EL (cell line): ENCODE measurements at places on chromosomes 1 and 21.

DNA sequence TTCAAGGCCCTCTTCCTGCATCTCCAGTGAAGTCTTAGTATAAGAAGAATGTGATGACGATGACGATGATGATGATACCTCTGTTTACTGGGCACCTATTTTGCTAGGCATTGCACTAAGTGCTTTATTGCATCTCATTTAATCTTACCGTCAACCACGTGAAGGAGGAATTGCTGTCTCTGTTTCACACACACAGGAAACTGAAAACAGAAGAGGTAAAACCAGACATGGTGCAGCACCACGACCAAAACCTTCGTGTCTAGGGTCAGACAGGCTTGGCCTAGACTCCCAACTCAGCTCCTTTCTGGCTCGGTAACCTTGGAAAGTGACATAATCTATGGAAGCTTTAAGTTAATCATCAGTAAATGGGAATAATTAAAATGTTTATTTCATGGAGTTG, 20.7 kb upstream of the KCNA2 start:
- no peak for DNase-seq

GRCh38 chr1:160657250-160657781, 10.5 kb upstream of the SLAMF1 start:
- DNase-seq, result no peak

- DNase-seq, result no peak
These were observed 54.2 kb downstream of the SLC37A1 start for GRCh38 chr21:42567861-42568260.

DNA sequence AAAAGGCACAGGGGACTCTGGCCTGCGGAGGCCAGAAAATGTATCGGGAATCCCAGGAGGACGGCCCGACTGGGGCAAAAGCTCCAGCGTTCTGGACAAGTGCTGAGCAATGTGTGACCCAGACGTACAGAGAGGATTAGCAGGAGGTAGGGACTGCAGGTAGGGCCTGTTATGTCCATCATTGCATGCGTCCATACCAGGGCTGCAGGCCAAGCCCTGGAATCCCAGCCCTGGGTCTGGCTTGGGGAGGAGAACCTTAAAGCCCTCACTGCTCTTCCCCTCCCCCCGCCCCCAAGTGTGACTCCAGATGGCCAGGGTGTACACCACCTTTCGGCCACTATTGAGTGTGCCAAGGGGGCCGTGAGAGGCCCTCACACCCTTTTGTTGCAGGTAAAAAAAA, 2.0 kb downstream of the RNF207 start:
- DNase-seq, result no peak

DNA sequence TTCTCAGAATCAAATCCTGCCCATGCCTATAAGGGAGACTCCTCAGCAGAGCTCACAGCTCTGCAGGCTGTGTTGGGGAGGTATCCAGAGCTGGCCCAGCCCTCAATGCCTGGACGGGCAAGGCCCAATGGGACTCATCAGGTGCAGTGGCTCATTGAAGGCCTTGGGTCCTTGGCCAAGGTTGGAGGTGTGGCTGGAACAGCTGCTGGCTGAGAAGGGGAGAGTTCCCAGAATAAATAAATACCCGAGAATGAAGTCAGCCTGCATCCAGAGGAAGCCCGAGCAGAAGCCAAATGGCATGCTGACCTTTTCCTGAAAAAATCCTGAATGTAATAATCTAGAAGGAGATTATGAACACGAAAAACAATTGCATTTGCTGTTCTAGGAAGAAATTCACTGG, 25.2 kb upstream of the IKBKE start:
- peak; percentile 31 for DNase-seq

GRCh38 chr1:206785182-206785765, 13.0 kb upstream of the IL10 start:
- DNase-seq, result no peak

DNA sequence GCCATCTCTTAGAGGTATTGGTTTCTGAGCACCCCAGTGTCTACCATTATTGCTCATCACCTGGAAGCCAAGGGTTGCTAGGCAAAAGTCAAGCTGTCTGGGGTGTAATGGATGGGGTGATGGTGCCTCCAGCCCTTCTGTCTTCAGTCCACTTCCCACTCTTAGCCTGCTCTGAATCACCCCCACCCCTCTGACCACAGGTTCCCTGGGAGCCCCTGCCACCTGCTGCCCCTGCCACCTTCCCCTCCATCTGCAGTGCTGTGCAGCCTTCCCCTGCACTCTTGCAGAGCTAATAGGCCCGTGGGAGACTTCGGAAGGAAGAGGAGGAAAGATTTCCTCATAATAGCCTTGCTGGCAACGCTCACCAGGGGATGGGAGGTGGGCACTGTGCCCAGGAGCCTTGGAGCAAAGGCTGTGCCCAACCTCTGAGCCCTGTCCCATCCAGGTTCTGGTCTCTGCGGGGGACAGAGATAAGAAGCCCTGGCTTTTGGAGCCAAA, 35.5 kb downstream of the CAPN2 start:
- DNase-seq, result peak; percentile 44

GRCh38 chr1:24190983-24191461, 3.9 kb upstream of the IFNLR1 start:
- no peak for DNase-seq

GRCh38 chr1:201327687-201328240, 44.5 kb downstream of the PKP1 start:
- DNase-seq, result no peak

DNA sequence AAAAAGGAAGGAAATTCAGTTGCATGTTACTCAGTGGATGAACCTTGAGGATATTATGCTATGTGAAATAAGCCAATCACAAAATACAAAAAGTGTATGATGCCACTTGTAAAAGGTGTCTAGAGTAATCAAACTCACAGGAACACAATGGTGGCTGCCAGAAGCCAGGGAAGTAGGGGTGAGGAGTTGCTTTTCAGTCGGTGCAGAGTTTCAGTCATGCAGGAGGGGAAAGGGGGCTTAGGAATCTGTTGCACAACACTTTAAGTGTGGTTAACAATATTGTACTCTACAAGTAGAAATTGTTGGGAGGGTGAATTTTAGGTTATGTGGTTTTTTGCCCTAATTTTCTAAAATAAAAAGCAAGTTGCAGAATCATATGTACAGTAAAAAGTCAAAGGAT, 184.2 kb upstream of the RAB4A start:
- DNase-seq, result no peak

DNA sequence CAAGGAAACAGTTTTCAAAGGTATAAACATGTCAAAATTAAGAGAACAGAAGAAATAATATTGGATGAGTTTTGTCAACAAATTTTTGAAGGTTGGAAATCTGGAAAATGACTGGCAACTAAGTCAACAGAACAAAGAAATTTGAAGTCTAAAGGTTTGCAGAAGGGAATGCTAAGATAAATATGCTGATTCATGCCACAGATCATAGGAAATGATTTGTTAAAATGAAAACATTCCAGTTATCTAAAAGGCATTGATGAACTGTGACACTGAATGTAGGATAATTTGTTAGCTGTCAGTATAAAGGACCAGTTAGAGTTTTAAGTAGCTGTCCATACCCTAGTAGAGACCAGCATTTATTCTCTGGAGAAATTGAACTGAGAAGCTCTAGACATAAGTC, 157.9 kb upstream of the CHRM3 start:
- no peak for DNase-seq
